ENCODE measurements at places on chromosomes 13 and 19.
A peak's percentile ranks its signal among the peaks of the same experiment; 100 is the strongest.

DNA sequence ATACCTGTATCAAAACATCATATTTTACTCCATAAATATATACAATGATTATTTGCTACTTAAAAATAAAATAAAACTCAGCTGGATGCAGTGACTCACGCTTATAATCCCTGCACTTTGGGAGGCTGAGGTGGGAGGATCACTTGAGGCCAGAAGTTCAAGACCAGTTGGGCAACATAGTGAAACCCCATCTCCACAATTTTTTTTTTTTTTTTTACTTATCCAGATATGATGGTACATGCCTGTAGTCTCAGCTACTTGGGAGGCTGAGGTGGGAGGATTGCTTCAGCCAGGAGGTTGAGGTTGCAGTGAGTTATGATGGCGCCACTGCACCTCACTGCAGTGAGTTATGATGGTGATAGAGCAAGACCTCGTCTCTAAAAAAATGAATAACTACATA is 22.4 kb downstream of the POU2F2 start:
- DNase-seq, result no peak

DNA sequence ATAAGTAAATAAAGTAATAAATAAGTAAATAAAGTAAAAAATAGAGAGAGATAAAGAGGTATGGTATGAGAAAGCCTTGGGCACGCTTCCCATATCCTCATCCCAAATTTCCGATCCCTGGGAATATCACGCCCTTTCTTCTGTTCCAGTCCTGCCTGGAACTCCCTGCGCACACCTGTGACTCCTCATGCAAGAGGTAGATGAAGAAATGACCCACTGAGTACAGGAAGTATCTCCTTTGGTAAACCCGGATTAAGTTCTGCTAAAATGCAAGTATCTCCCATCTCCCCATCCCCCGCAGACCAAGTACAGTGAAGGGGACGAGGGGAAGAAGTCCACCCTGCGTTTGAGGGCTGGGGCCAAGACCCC is 399 bp upstream of the ZNF136 start:
- DNase-seq, result no peak

- no peak for DNase-seq
Observed at GRCh38 chr13:99342723-99343315, 35.6 kb upstream of the GPR183 start.

- DNase-seq, result peak; percentile 16
Observed at GRCh38 chr13:80399340-80400163, 58.6 kb upstream of the SPRY2 start.

GRCh38 chr13:22112956-22113745 is 442.3 kb downstream of the FGF9 start:
- no peak for DNase-seq

GRCh38 chr19:46959894-46960556 is 59.6 kb upstream of the NPAS1 start:
- no peak for DNase-seq

DNA sequence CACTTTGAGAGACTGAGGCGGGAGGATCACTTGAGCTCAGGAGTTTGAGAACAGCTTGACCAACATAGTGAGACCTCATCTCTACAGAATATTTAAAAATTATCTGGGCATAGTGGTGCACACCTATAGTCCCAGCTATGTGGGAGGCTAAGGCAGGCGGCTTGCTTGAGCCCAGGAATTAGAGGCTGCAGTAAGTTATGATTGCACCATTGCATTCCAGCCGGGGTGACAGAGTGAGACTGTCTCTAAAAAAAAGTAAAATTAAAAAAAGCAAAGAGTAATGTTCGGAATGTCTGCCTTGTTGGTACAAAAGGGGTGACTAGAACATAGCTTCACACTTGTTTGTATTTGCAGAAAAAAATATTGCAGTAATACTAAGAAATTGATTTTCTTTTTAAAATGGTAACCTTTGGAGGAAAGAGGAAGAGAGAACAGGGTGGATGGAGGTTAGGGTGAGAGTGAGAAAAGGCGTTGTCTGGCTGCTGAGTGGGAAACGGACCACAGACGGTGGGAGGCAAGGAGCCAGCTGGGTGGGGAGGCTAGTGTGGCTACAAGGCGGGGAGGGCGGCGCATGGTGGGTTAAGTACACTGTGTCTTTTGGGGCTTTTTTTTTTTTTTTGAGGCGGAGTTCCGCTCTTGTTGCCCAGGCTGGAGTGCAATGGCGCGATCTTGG is 10.2 kb downstream of the PPP1R14A start:
- DNase-seq, result no peak

GRCh38 chr13:65631078-65631477 is 1599.1 kb downstream of the PCDH9 start:
- no peak for DNase-seq

- no peak for DNase-seq
Observed at GRCh38 chr19:40283414-40284250, 1.5 kb downstream of the AKT2 start.

All from activated CD4-positive, alpha-beta T cell treated with anti-CD3 and anti-CD28 coated beads, Interleukin-2, amount 10 ng/mL, durations not matched to agents 7 days and 5 days (primary cell).